ENCODE measurements at places on chromosomes 2 and 18. TPM values are rescaled to one million over a fixed set of nuclear protein-coding genes. Genes with fewer than 3 reads are reported as not detected.

Gene SEMA4C
- 20.4 TPM for total RNA-seq

Gene COX7A2L
- total RNA-seq: 197 TPM

Gene CEBPZ
- 64.3 TPM for total RNA-seq

Gene B3GNT7
- total RNA-seq: 0.27 TPM

Gene RASGRP3
- total RNA-seq: 5.9 TPM

Gene KLHL14
- not detected for total RNA-seq

Gene RESP18
- not detected for total RNA-seq

Gene ZCCHC2
- 12.8 TPM for total RNA-seq

Gene TRIM43
- not detected for total RNA-seq

Gene TLX2
- not detected for total RNA-seq
